ENCODE measurements at places on chromosomes 5 and 9.

GRCh38 chr5:107519900-107520354, 150.8 kb downstream of the EFNA5 start:
- DNase-seq = no peak

GRCh38 chr5:122702524-122702875, 72.4 kb upstream of the SNX2 start:
- no peak for DNase-seq

DNA sequence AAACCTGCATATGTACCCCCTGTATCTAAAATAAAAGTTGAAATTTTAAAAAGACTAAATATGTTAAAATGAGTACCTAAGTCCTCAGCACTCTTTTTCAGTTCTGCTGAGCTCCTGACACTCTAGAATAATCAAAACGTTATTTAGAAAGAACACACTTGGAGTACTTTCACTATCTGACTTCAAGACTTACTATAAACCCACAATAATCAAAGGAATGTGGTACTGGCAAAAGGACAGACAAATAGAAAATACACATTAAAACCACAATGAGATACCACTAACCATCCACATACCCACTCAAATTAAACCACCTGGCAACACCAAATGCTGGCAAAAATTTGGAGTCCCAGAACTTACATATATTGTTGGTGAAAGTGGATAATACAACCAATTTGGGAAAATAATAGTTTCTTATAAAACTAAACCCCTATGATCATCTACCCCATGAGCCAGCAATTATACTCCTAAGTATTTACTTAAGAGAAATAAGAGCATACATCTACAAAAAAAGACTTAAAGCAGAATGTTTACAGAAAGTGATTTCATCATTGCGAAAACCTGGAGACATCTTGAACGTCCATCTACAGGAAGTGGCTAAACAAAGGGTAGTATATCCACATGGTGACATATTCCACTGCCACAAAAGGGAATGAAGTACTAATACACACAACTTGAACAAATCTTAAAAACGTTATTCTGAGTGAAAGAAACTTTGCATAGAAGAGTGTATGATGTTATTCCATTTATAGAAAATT, 12.8 kb upstream of the PRSS3 start:
- no peak for DNase-seq

- DNase-seq = no peak
These were observed 583.5 kb downstream of the ZNF608 start for GRCh38 chr5:124162767-124163532.

- DNase-seq = no peak
These were observed 187.3 kb downstream of the SNX18 start for GRCh38 chr5:54704825-54705224.

GRCh38 chr5:96649681-96650540, 12.3 kb upstream of the CAST start:
- DNase-seq = no peak

DNA sequence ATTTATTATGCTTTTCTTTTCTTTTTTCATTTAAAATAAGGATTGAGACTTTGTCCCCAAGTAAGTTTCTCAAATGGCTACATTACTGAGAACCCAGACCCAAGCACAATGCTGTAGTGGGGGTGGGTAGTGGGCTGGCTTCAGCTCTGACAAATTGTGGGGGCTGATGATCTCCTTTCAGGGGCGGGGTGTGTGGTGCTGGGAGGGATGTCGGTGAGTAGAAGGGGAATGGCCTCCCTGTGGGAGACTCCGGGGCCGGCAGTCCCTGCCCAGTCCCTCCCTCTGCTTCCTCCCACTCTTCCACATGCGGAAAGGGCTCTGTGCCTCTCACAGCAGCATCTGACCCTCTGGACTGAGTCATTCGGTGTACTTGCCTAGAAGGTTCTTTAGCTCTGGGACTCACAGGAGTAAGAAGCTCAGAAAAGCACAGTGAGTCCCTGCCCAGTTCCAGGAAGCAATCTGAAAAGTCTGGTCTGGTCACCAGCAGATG, 14.3 kb downstream of the CD180 start:
- DNase-seq = no peak

GRCh38 chr9:93731963-93732362, 155.6 kb downstream of the PHF2 start:
- DNase-seq = no peak

GRCh38 chr9:16869131-16869881, 1.2 kb downstream of the BNC2 start:
- DNase-seq = no peak

GRCh38 chr9:94533155-94533554, 21.7 kb upstream of the PCAT7 start:
- no peak for DNase-seq

- no peak for DNase-seq
These were observed 104.0 kb upstream of the SSBP2 start for GRCh38 chr5:81854915-81855314.

GRCh38 chr5:123545506-123545905, 33.5 kb downstream of the CSNK1G3 start:
- DNase-seq = no peak

- DNase-seq = no peak
These were observed 23.7 kb downstream of the SLC6A7 start for GRCh38 chr5:150213530-150213929.

GRCh38 chr5:41182666-41183065, 30.7 kb downstream of the C6 start:
- DNase-seq = no peak

DNA sequence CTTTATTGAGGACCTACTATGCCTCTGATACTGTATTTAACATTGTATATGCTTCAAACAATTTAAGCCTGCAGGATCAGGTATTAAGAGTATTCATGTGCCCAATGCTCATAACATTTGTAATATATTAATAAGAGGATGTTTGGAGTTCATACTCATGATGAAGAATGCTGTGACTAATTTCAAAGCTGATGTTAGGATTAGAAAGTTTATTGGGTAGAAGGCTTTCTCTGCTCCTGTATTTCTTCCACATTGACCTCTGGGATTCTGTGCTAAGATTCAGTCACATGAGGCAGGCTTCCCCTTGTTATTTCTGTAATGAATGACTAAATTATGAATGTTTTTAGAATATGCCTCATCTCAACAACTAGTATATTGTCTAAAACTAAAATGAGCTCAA, 456.4 kb downstream of the NFIB start:
- DNase-seq = no peak

GRCh38 chr9:36208521-36209253, 18.0 kb downstream of the CLTA start:
- no peak for DNase-seq

GRCh38 chr5:175025077-175025476, 300.7 kb downstream of the MSX2 start:
- DNase-seq = no peak

DNA sequence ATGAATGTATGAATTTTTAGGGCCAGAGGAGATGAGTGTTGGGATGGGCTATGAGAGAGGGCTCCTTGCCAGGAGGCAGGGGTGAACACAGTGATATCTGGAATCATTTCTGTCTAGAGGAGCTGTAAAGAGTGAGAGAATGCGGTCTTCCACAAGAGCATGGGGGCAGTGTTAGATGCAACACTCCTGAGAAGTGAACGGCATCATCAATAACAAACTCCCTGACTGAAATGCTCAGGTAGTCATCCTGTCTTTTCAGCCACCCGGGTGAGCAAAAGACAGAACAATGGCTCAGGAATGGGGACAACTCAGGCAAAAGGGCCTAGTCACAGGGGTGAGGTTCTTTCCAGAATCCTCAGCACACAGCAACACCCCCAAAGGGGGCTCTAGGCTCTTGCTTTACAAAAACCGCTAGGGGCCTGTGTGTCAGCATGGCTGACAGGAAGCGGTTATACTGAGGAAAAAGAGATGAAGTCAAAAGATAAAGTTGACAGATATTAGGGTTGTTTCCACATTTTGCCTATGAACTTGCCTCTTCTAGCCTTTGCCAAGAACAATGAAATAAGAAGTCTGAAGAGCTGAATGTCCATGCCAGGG, 104.6 kb upstream of the LRRTM2 start:
- DNase-seq = no peak

GRCh38 chr5:140967226-140967893, 1.1 kb downstream of the PCDHAC2 start:
- DNase-seq = no peak

DNA sequence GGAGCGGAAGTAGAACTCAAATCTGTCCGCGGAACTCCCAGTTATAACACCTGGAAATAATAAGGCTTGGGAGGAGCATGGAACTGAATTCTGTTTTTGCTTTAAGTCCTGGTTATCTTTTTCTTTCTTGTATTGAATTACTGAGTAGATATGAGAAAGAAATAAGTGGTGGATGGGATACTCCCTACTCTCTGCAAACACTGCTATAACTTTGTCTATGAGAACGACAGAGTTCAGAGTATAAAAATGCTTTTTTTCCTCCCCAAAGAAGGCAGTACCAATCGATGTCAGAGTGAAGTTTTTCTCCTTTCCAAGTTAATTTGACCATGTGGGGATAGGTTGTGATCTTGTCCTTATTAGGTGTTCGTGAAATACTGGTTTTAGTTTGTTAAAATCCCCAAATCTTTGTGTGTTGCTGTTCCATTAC, 1.2 kb downstream of the RIC1 start:
- no peak for DNase-seq

GRCh38 chr5:149605354-149605997, 24.2 kb downstream of the ARHGEF37 start:
- no peak for DNase-seq

DNA sequence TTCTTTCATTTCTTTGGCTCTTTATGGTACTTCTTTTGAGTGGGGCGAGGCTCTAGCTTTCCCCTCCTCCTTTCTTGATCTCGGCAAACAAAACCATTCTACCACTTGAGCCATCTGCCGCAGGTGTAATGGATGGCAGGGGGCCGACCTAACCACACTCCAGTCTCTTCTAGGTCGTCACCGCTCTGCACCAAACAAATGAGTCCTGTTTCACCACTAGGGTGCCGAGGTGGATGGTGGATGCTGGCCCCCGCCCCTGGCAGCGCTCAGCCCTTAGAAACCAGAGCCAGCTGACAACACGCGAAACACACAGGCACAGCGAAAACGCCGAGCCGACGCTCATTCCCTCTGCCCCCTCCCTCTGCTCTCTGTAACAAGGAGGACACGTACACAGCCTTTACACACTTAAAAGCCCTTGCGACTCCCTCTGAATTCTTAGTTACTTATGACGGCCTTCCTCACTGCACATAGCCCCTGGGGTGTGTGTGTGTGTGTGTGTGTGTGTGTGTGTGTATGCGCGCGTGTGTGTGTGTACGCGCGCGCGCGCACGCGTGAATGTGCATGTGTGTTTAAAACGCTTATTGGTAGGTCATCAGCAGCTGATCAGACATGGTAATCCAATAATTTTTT, 199.4 kb downstream of the MEF2C start:
- no peak for DNase-seq

DNA sequence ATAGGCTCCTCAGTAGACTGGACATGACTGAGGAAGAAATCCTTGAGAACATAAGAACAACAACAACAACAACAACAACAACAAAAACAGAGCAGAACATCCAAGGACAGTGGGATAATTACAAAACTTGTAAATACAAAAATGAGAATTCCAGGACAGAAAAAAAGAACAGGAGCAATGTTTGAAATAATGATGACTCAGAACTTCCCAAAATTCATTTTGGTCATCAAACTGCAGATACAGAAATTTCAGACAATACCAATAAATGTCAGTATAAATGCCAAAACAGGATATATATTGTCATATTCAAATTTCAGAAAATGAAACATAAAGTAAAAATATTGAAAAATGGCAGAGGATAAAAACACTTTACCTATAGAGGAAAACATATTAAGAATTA, 259.0 kb downstream of the TRIM36 start:
- DNase-seq = no peak

DNA sequence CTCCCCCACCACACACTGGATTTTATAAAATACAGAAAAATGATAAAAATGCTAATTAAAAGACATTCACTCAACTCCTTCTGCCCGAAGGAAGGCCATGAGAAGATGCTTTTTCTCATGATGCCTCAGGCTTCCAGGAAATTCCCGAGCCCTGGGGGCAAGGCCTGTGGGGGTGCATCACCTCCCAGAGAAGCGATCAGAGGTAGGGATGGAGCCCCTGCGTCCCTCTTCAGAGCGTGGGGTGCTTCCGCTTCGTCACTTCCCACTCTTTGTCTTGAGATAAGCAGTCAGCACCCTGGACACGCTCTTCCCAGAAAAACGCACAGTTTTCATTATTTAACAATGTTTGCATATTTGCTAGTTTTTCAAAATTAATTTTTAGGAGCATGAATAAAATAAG, 33.3 kb upstream of the SH3PXD2B start:
- DNase-seq = no peak

- no peak for DNase-seq
These were observed 86.7 kb upstream of the FER start for GRCh38 chr5:108661024-108661423.
